Chondrocyte (in vitro differentiated cells): ENCODE measurements at places on chromosomes 6 and 20. TPM values are rescaled to one million over a fixed set of nuclear protein-coding genes. Genes with fewer than 3 reads are reported as not detected.

DNA sequence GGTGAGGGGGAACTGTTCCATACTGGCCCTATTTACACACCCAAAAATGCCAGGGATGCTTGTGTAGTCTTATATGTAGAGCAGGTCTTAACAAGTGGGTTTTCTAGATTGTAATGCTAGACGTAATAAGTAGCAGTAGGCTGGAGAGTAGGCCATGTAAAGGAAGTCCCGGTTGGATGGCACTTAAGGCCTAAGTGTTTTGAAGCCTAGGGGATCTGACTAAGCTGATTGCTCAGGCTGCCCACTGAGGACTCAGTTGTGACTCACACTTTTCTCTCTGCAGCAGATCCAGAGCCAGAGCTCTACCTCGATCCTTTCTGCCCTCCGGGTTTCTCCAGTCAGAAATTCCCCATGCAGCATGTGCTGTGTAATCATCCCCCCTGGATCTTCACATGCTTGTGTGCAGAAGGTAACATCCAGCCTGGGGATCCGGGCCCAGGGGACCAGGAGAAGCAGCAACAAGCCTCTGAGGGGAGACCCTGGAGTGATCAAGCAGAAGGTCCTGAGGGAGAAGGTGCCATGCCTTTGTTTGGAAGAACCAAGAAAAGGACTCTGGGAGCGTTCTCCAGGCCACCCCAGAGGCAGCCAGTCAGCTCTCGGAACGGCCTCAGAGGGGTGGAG lies 26.6 kb downstream of the ZNF133 start:
- no peak for DNase-seq

- DNase-seq: no peak
Observed at GRCh38 chr6:118630067-118630466, 21.3 kb downstream of the CEP85L start.

DNA sequence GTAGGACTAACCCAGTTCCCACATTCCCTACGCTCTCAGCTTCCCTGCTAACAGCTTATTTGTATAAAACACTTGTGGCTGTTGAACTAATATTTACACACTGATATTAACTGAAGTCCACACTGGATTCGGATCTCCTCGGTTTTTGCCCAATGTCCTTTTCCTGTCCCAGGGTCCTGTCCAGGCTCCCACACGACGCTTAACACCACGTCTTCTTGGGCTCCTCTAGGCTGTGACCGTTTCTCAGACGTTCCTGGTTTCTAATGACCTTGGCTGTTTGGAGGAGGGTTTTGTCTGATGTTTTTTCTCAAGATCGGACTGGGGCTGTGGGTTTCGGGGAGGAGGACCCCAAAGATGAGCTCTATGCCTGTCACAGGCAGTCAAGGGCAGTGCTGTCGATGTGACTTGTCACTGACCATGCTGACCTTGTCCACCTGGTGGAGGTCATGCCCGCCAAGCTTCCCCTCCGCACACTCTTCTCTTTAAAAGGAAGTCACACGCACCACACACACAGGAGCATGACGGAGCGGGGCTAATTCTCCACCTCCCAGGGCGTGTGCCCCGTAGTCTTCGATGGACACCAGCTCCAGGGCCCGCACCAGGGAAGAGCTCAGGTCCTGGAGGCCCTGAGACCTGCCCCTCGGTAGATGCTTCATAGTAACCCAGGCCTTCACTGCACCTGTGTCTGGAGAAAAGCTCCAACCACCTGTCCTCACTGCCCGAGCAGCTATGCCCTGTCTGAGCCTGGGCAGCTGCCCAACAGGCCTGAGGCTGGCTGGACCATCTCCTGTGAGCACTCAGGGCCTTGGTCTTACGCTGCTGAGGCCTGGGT lies 72.0 kb downstream of the TTLL2 start:
- DNase-seq: no peak

DNA sequence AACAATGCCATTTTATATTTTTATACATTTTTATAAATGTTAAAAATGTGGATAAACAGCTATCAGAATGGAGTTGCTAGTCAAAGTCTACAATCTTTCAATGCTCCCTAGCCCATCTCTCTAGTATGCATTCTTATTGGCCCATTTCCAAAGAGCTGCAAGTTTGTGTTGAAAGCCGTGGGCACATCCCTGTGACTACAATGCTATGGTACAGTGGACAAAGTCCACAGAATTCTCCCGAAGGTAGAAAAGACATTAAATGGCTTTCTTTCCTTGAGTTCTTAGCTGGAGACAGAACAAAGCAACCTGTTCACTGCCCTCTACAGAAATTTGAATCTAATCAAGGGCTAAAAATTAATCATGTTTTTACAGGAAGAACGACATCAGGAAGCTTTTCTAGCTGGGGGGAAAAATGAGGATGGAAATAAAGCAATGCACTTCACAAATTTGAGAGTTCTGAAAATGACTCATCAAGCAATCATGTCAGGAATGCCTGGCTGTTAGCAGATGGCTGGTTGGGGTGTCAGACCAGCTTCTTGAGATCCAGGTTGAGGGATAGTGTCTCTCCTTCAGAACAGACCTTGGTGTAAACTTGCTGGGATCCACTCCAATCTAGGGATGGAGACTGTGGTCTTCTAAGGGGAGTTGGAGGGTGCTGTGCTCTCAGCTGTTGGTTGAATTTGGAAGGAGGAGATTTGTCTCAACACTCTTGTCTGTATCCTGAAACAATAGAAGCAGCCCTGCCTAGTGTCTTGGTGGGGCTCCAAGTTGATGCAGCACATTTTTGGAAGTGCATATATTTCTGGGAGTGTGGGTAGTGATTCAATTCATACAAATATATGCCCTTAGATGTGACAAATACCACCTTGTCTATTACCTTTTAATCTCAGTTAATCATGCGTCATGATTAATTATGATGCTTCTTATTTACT lies 143.4 kb upstream of the PHACTR1 start:
- no peak for DNase-seq

Gene ARMH2
- total RNA-seq: not detected in 3 replicates

Gene RBM24
- total RNA-seq: 10.1 to 13.1 TPM (median 10.8 TPM) in 3 replicates

- DNase-seq: no peak
Observed at GRCh38 chr6:80214436-80215022, 108.1 kb downstream of the BCKDHB start.

GRCh38 chr20:11546939-11547338 lies 370.8 kb upstream of the BTBD3 start:
- DNase-seq: no peak

DNA sequence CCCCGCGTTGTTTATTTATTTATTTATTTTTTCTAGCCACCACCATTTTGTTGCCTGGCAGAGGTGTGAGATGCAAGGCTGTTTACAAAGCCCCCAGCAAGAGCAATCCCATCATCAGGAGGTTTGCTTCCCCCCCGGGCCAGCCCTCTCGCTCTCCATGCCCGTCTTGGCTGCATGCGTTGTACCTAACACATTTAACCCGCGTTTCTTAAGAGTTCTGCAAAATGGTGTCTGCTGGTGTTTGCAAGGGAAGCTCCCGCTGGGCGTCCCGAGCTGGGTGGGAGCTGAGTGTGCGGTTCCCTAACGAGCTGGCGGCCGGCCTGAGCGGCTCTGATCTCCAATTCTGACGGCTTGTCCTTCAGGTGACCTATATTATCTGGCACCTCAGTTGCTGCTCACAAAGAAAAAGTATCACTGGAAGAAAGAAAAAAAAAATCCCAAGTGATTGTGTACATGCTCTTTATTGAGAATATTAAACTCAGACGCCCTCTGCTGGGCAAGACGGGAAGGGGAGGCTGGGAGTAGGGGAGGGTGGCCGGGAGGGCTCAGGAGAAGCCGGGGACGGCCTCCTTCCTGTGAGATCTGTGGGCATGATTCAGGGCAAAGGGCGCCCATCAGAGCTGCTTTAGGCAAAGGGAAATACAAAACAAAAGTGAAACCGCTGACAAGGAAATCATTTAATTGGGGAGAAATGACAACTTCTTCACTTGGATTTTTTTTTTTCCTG lies 154.8 kb downstream of the BCAS1 start:
- no peak for DNase-seq

- DNase-seq: no peak
Observed at GRCh38 chr6:35831257-35832007, 26.3 kb downstream of the LHFPL5 start.

GRCh38 chr6:27864906-27865849 lies 47.0 kb downstream of the OR2B2 start:
- DNase-seq: no peak

GRCh38 chr20:21090721-21091120 lies 15.4 kb downstream of the LINC00237 start:
- no peak for DNase-seq

DNA sequence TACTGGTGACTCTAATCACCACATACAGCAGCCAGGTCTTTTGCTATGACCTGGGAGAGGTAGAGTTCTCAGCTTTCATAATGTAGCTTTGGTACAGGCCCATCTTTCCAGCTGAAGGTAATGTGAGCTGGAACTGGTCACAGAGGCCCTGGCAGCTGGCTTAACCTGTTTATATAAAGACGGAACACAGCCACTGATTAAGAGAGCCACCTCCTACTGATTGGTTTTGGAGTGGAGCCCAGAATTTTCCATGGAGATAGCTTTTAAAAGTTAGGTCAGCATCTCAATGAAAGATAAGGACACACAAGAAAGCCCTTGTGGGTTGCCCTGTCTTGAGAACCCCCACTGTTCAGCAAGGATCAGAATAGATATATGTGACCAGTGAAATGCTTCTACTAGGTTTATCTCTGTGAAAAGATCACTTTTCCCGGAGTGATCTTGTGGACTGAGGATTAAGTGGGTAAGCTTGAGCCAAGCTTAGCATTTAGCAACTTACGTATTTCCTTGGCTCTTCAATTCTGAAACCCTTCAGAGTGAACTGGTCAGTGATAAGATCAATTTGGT lies 213.7 kb upstream of the CITED2 start:
- DNase-seq: no peak

GRCh38 chr6:115885636-115886366 lies 174.9 kb downstream of the FRK start:
- no peak for DNase-seq

DNA sequence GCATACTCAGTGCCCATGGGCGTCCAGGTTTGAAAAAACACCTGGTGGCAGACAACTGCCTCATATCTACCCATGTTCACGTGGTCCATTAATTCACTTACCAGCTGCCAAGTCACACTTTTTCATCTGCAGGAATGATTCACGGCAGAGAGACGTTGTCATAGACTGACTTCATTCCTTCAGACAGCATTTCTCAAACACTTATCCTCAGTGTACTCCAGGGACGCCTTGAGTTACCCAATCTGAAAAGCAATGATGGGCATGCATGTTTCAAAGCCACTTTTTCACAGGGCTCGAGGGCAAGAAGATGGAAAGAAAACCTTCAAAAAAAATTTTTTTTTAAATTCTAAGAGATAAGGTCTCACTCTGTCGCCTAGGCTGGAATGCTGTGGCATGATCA lies 6.0 kb downstream of the MMP24OS start:
- no peak for DNase-seq

DNA sequence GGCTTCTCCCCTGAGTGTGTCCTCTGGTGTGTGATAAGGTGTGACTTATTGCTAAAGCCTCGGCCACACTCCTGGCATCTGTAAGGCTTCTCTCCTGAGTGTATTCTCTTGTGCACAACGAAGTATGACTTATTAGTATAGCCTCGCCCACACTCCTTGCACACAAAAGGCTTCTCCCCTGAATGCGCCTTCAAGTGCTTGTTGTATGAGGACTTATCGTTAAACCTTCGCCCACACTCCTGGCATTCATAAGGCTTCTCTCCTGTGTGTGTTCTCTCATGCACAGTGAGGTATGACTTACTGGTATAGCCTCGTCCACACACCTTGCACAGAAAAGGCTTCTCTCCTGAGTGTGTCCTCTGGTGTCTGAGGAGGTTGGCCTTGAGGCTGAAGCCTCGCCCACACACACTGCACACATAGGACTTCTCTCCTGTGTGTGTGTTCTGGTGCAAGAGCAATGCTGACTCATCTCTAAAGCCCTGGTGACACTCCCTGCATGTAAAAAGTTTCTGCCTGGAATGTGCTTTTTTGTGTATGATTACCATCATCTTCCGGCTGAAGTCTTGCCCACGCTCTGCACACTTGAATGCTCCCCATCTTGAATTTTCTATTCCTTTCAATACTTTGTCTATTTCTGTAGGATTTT lies 20.4 kb downstream of the ZNF337 start:
- DNase-seq: no peak

Gene UBD
- total RNA-seq: not detected in 3 replicates

- no peak for DNase-seq
Observed at GRCh38 chr6:31780507-31781243, 3.5 kb upstream of the VWA7 start.

GRCh38 chr20:23666698-23667097 lies 22.1 kb downstream of the CST4 start:
- DNase-seq: no peak

DNA sequence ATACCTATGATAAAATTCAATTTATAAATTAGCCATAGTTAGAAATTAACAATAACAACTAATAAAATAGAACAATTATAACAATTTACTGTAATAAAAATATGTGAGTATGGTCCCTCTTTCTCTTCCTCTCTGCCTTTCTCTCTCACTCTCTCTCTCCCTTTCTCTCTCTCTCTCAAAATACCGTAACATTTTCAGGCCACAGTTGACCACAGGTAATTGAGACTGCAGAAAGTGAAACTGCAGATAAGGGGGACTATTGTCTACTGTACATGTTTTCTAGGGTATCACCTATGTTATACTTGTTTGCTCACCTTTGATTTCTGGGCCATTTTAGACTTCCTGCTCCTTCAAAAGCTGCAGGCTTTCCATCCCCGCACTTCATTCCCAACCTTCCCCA lies 46.8 kb downstream of the LY86 start:
- DNase-seq: no peak

Gene CRISP3
- not detected in 3 replicates for total RNA-seq
